CD4-positive, alpha-beta T cell treated with Interleukin-2 at 100 ng/mL for 4 hours (primary cell): ENCODE measurements at places on chromosomes 5 and 9.
A peak's percentile ranks its signal among the peaks of the same experiment; 100 is the strongest.

- DNase-seq = no peak
Measured at GRCh38 chr5:174358276-174358675, 312.8 kb downstream of the NSG2 start.

- no peak for DNase-seq
Measured at GRCh38 chr9:135991771-135992170, 30.6 kb upstream of the UBAC1 start.

GRCh38 chr5:134070725-134071613 is 43.5 kb upstream of the TCF7 start:
- no peak for DNase-seq

DNA sequence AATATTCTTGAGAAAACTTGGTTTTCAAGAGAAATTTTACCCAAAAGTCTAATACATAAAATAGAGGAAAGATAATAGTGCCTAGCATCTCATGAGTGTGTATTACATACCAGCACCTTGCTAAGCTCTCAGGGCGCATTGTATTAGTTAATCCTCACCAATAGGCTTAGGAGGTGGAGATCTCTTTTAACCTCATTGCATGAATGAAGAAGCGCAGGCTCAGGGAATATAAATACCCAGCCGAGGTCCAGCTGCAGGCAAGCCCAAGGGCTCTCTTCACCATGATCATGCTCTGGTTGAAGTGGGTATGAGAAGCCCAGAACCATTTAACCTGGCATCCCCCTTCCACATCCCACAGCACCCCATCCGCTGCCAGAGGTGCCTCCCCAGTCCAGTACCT is 46.0 kb downstream of the CAMK2A start:
- DNase-seq = no peak

DNA sequence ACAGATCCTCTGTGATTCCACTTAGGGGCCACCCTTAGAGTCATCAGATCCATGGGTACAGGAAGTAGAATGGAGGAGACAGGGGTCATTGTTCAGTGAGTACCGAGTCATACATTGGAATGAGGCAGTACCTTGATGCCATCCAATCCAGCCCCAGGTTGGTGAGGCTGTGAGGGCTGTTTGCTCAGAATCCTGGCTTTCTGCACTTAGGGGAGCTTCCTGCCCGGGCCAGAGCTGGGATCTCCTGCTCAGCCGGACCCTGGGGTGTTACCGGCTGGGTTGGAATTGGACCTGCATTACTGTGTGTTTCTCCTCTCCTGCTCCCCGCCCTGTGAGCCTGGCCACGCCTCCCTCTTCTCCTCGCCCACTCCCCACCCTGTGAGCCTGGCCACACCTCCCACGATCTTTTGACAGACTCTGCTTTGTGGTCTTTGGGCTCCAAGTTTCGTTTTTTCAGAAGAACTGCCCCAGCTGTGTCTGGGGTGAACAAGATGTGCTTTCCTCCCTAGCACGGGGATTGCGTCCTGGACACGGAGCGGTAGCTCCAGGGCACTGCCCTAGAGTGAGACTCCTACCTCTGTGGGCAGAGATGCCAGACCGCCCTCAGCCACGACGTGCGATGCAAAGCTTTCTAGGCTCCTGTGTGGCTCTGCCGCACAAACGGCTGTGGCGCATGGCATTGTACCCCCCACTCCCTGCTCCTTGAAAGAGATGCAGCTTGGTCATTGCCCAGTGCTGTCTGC is 15.4 kb downstream of the TRAF2 start:
- peak; percentile 76 for DNase-seq

DNA sequence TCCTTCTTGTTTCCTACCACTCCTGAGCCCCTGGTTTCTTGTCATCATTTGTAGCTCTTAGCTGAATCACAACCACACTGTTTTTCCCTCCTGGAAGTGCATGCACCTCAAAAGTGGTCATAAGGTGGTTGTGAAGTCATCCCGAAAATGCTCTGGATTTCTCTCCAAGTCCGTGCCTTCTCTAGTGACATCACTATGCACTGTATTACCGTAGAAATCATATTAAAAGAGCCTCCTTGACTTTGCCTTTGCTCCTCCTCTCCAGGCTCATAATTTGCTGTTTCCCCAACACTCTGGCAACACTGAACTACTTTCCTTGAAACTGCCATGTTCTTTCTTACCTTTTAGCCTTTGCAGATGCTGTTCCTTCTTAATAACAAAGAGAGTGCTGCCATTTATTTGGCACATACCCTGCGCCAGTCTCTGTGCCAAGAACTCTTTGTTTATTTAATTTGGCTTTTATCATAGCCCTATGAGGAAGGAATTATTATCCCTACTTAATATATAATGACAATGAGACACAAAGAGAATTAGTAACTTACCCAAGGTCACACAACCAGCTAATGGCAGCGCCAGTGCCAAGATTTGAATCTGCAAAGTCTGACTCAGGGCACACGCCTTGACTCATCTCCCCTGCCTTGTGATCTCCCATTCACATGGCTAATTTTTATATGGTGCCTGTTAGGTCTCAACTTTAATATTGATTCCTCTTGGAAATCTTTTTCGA is 115.4 kb downstream of the KIF4B start:
- DNase-seq = no peak

GRCh38 chr5:76956033-76956432 is 3.2 kb downstream of the CRHBP start:
- no peak for DNase-seq
